ENCODE measurements at places on chromosomes 1 and 21.
A peak's percentile ranks its signal among the peaks of the same experiment; 100 is the strongest.

- DNase-seq: no peak
These were observed 72.6 kb upstream of the CSF1 start for GRCh38 chr1:109837852-109838570.

GRCh38 chr21:44057960-44058651 lies 46.0 kb downstream of the TRAPPC10 start:
- no peak for DNase-seq

DNA sequence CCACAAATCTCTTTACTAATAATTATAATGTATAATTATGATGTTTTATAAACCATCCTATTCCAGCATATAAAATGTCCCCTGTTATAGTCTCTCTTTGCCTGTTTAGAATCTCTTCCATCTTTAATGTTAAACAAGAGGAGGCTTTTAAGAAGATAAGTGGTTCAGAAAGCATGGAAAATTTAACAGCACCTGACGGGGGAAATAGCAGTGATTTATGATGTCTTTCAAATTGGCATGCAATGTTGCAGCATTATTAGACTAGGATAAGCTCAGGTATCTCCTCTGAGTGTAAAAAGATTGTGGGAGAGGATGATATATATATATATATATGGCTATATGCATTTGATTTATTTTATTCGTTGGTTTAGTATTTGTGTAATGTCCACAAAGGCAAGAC lies 24.4 kb downstream of the GIPC2 start:
- DNase-seq: no peak

GRCh38 chr1:156471496-156472490 lies 28.8 kb downstream of the MEF2D start:
- peak; percentile 98 for DNase-seq

DNA sequence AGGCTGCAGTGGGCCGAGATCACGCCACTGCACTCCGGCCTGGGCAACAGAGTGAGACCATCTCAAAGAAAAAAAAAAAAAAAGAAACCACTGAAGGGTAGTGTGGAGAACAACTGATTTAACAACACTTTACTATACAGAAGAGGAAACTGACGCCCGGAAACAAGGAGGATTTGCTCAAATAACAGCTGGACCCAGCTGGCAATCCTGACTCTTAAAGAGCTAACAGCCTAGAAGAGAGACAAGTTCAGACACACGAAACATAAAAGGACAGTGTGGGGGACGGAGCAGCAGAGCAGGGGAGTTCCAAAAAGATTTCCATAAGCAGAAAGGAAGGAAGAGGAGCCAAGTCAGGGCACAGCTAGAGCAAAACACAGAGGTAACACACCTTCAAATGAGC lies 4.4 kb downstream of the ECHDC2 start:
- no peak for DNase-seq

GRCh38 chr1:14739082-14739832 lies 140.8 kb downstream of the KAZN start:
- no peak for DNase-seq

GRCh38 chr1:36816348-36816747 lies 218.0 kb downstream of the GRIK3 start:
- DNase-seq: no peak
